ENCODE measurements at places on chromosomes 7 and 10.
A peak's percentile ranks its signal among the peaks of the same experiment; 100 is the strongest.

DNA sequence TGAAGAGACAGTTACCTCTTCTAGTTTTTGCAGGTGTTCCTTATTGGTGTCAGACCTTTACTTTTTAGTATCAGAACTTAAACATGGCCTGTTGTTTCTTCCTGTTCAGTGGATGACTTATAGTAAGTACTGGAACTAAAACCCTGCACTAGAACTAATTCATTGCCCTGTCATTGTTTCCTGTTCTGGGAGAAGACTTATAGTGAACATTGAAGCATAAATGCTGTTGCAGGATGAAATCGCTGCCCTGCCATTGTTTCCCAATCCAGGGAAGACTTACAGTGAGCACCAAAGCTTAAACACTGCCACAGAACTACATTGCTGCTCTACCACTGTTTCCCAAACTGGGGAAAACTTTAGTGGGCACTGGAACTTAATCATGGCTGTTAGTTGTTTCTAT lies 13.1 kb downstream of the IPMK start:
- DNase-seq = no peak

- peak; percentile 60 for DNase-seq
Measured at GRCh38 chr10:46255801-46256747, 30.7 kb upstream of the ANTXRL start.

DNA sequence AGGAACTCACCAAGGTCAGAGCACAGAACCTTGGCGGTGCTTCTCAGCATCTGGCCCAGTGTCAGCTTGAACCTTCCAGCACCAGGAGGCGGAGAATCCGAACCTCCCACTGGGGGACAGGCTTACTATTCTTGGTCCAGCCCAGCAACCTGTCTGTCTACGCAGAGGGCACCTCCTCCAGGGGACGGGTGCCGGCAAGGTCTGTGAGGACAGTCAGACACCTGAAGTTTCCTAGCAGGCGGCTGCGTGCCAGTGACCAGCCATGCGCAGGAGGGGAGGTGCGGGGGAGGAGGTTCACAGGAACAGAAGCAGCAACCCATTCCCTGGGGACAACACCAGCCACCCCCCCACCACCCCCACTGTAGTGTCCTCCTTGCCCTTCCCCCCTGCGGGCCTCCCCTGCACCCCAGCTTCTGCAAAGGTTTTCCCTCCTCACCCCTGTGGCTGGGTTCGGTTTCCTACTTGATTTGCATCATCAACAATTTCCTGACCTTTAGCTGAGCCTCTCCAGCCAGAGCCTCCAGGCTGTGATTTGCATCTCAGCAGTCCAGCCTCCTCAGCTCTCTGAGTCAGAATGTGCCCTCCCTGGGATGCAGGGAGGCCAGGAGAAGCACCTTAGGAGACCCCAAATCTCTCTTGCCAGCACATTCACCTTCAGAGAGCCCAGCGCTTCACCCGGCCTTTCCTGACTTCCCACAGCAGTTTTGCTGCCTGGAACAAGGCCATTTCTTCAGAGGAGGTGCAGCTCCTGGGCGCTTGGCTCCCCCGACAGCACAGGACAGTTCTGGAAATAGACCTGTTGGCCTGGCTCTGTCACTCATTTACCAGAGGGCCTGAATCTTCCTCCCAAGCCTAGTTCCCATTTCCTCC lies 107.5 kb upstream of the NPS start:
- DNase-seq = no peak

- DNase-seq = no peak
Measured at GRCh38 chr7:142000244-142000643, 4.6 kb downstream of the MGAM start.

DNA sequence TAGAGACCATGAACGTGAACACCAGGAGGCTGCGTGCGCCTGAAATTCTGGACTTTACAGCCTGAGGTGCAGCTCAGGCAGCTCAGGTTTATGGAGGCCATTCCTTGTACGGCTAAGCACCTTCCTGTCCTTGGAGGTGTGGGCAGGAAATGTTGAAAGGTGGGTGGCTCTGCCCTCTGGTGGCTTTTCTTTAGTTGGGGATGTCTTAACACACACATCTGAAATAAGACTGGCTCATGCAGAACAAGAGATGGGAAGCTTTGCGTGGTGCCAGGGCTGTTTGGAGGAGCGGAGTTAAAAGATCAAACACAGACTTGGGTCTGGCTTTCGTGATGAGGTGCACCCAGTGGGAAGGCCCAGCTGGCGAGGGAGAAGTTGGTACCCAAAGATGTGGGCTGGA lies 64.1 kb downstream of the DOCK1 start:
- DNase-seq = no peak

DNA sequence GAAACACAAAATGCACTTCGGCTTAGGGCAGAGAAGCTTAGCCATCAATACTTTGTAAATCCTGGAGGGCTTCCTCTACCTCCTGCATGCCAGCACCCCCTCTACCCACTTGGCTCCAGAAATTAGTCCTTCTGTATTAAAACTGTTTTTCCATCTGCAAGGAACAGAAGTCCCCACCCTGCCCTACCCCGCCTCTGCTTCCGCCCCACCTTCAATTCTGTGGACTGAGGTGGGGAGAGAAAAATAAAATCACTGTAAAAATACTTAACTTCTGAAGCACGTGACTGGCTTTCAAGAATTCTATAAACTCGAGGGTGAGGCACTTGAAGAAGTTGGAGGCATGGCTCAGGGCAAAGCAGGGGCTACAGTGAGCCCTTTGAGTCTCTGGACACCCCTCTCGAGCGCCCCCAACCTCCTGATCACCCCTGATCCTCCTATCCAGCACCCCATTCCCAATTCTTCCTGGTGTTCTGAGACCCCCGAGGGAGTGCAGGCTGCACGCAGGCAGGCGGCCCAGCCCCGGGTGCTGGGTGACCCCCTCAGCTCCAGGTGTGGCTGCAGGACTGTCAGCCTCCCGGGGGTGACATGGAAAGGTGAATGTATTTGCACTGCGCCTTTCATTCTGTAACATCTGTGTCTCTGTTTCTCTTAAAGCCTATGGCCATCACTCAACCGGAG lies 7.3 kb upstream of the KIAA1217 start:
- DNase-seq = no peak

DNA sequence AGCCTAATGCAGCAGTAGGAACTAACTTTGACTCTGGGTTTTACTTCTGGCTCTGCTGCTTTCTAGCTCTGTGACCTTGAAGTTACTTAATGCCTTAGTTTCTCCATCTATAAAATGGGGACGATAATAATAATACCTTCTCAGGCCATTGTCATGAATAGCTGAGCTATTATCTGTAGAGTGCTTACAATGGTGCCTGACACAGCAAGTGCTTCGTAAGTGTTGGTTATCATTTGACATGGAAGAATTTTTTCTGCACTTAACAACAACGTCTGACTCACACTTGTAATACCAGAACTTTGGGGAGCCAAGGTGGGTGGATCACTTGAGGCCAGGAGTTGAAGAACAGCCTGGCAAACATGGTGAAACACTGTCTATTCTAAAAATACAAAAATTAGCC lies 140.5 kb downstream of the ARL4A start:
- no peak for DNase-seq

- DNase-seq = no peak
Measured at GRCh38 chr7:136183981-136184380, 206.8 kb upstream of the MTPN start.

DNA sequence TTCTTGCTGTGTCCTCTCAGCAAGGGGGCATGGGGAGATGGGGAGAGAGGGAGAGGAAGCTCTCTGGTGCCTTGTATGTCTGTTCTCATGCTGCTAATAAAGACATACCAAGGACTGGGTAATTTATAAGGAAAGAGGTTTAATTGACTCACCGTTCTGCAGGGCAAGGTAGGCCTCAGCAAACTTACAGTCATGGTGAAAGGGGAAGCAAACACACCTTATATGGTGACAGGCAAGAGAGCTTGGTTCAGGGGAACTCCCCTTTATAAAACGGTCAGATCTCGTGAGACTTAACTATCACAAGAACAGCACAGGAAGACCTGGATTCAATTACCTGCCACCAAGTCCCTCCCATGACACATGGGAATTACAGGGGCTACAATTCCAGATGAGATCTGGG lies 464.7 kb upstream of the CELF2 start:
- no peak for DNase-seq

- no peak for DNase-seq
Measured at GRCh38 chr7:51017576-51018535, 235.2 kb upstream of the GRB10 start.

DNA sequence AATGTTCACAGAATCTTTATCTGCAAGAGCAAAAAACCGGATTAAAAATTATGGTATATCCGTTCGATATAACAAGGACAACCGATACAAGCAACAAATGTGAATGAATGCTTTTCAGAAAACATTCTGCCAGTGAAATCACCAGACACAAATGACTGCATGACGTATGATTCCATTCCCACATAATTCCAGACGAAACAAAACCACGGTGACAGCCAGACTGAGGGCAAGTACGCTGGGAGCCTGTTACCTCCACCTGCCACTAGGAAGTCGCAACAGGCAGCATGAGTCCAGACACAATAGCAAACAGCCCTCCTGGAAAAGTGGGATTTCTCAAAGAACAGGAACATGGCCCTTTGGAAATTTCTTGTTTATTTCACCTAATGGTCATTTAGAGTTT lies 41.7 kb downstream of the MAD1L1 start:
- no peak for DNase-seq

- DNase-seq = no peak
Measured at GRCh38 chr10:70843333-70843732, 27.6 kb downstream of the SGPL1 start.

- DNase-seq = no peak
Measured at GRCh38 chr7:135166338-135166990, 4.0 kb downstream of the CYREN start.

DNA sequence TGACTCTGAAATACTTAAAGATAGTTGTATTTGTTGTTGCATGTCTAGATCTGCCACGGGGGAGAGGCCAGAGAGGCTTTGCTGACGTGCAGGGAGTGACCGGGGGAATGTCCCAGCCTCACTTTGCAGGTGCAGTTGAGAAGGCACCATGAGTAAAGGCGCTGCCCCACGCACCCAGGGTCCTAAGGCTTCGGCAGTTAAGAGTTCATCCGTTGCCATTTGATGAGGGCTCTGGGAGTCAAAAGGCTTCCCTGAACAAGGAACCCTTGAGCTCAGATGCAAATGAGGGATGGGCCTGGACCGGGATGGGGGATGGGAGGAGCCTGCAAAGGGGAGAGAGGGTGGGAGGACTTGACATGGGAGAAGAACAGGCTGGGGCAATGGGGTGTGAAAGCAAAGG lies 20.4 kb downstream of the PPP2R2D start:
- DNase-seq = no peak

- no peak for DNase-seq
Measured at GRCh38 chr10:97454330-97455036, 8.5 kb downstream of the ZDHHC16 start.
